Fibroblast of mammary gland (primary cell): ENCODE measurements at places on chromosomes 5 and 9.

DNA sequence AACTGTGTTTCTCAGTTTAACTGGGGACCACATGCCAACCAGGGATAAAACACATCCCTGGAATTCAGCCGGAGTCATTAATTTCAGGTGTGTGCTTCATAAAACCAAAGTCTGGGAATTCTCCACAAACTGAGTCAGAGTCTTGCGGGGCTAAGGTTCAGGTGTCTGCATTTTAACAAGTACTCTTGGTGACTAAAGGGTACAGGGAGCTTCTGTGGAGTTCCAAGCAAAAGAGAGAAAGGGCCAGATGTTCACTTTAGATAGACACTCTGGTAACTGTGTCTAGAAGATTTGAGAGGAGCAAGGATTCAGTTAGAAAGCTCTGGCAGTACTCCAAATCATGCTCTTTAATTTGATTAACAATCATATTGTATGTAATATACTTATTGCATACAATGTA lies 4.0 kb downstream of the NADK2 start:
- no peak for DNase-seq

- no peak for DNase-seq
Observed at GRCh38 chr5:146098047-146098446, 7.3 kb downstream of the PLAC8L1 start.

- DNase-seq: no peak
Observed at GRCh38 chr9:92633614-92634278, 36.2 kb downstream of the IPPK start.

GRCh38 chr9:88313364-88314220 lies 74.7 kb upstream of the SPIN1 start:
- no peak for DNase-seq
